ENCODE measurements at places on chromosomes 2 and 18.
A peak's percentile ranks its signal among the peaks of the same experiment; 100 is the strongest.

GRCh38 chr2:28613633-28614501 lies 118.0 kb downstream of the PLB1 start:
- peak; percentile 93 for DNase-seq

- DNase-seq, result no peak
Measured at GRCh38 chr2:98824256-98825019, 93.5 kb upstream of the MGAT4A start.

- DNase-seq, result no peak
Measured at GRCh38 chr2:14182227-14182946, 450.1 kb upstream of the LRATD1 start.

- DNase-seq, result no peak
Measured at GRCh38 chr2:70607121-70607561, 53.5 kb upstream of the TGFA start.

GRCh38 chr2:20544153-20544747 lies 97.4 kb downstream of the RHOB start:
- DNase-seq, result no peak

- no peak for DNase-seq
Measured at GRCh38 chr2:180017784-180018183, 10.7 kb upstream of the CWC22 start.

GRCh38 chr2:231685349-231686191 lies 22.8 kb upstream of the PTMA start:
- no peak for DNase-seq

Measured in DMS79 (cell line).